ENCODE measurements at places on chromosomes 3 and 15.

DNA sequence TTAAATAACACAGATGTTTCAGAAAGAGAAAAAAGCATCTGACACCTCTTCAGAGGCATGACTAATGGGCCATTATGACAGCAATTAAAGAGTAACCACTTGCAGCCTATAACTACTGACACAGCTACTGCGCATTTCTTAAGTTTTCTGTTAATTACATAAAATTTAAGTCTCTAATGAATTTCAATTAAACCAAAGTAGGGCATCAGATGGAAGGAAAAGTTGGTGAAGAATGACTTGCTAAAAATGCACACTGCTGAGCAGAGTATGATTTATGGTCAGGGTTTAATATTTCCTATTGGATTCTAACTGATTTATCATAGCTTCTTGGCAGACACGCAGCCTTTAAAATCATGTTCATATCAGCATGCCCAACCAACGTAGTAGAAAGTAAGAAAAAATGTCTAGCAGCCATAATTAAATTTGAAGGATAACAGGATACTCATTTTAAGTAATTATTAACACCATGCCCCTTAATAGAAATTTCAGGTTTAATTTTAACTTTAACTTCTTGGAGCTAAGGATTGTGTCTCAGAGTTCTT, 140.0 kb downstream of the CBLB start:
- DNase-seq, result no peak

- no peak for DNase-seq
These were observed 119.6 kb downstream of the ABI3BP start for GRCh38 chr3:100873611-100874010.

GRCh38 chr3:46110701-46111493, 83.6 kb upstream of the XCR1 start:
- no peak for DNase-seq

DNA sequence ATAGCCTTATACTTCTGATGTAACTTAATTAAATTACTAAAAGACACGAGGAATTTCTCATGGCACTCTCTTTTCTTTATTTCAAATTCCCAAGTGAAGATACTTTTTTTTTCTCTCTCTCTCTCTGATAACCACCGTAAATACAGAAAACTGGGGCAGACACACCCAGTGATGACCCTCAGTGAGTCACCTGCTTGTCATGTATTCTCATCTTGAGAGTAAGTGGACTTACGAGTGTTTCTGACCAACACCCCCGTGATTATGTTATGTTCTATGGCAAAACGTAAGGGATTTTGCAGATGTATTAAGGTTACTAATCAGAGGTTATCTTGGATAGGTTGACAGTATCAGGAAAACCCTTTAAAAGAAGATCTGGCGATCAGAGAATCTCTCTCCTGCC, 348.8 kb upstream of the ZNF717 start:
- no peak for DNase-seq

DNA sequence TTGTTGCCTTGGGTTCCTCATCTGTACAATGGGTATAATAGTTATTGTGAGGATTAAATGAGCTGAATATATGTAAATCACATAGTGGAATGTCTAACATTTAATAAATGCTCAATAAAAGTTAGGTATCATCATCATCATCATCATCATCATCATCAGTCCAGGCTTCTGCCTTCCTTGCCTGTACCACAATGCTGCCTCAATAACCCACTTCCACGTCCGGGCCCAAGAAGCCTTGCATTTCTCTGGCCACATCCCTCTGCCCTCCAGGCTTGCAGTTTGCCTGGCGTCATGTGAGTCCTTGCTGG, 137.4 kb downstream of the THSD4 start:
- DNase-seq, result no peak

GRCh38 chr15:39908186-39908585, 11.9 kb downstream of the GPR176 start:
- no peak for DNase-seq

GRCh38 chr3:116958291-116958690, 248.7 kb downstream of the TUSC7 start:
- DNase-seq, result no peak

- DNase-seq, result no peak
These were observed 293.6 kb upstream of the ICE2 start for GRCh38 chr15:60772395-60773120.

DNA sequence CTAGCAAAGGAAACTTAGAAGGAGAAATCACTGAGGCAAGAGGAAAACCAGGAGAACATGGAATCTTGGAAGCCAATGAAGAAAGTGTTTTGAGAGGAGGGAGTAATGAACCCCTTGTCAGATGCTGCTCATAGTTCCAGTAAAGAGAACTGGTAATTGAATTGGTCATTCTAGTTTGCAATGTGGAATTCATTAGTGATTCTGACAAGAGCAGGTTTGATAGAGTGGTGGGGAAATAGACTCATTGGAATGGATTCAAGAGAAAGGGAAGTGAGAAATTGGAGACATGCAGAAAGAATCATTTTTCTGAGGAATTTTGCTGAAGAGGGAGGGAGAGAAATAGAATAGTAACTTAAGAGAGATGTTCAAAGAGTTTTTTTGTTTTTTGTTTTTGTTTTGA, 21.0 kb downstream of the GLCE start:
- no peak for DNase-seq

DNA sequence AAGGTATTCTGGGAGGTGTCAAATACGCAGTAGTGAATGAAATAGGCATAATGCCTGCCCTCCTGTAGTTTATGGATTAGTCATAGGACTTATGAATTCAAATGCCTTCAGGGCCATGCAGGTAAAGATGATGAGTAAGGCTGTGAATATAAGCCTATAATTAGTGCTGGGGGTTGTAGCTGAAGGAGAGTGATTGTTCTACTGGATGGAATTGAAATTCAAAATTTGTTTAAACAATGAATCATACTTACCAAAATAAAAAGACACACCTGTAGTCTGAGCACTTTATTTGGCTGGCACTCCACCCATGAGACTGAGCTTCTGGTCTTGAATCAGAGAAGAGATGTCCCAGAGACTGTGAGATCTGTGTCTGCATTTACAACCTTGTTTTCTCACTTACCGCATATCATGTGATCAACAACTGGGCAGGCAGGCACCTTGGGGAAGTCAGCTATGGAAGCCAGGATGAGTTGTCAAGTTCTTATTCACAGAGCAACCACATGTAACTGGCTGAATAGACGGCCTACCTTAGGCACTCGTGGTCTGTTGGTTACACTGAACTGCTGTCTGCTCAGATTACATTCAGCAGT, 291.8 kb downstream of the NAALADL2 start:
- no peak for DNase-seq

GRCh38 chr3:177976241-177976640, 560.0 kb upstream of the KCNMB2 start:
- DNase-seq, result no peak

- no peak for DNase-seq
These were observed 61.1 kb downstream of the GRIP2 start for GRCh38 chr3:14478956-14479550.

- DNase-seq, result no peak
These were observed 58.3 kb upstream of the MYZAP start for GRCh38 chr15:57533448-57533799.

DNA sequence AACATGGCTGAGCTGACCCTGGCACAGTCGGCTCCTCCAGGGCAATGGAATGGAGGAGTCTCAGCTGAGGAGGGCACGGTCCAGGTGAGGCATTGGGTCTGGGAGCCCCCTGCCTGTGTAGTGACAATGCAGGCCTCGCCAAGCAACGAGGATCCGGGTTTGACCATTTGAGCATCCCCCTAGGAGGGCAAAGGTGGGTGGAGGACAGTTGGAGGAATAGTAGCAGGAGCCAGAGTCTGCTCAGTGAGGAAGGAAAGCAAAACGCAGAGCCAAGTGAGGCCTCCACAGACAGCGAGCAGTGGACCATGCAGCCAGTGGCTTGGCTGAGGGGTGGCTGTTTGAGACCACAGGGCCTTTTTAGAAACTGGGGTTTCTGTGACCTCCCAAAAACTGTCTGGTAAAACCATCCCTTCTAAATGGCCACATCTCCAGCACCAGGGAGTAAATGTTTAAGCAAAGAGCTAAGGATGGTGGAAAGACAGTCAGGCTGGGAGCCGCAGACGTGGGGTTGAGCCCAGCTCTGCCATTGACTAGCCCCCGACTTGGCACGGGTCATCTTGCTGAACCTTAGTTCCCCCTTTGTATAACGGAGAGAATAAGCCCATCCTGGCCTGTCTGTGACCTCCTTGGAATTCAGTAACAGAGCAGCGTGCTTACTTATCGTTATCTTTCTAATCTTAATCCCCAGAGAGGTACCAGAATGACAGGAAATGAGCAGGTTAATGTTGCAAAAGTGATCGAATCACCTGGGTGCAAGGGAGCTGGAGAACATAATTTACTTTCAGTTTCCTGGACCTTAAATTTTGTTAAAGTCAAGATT, 46.8 kb downstream of the CMTM6 start:
- no peak for DNase-seq

DNA sequence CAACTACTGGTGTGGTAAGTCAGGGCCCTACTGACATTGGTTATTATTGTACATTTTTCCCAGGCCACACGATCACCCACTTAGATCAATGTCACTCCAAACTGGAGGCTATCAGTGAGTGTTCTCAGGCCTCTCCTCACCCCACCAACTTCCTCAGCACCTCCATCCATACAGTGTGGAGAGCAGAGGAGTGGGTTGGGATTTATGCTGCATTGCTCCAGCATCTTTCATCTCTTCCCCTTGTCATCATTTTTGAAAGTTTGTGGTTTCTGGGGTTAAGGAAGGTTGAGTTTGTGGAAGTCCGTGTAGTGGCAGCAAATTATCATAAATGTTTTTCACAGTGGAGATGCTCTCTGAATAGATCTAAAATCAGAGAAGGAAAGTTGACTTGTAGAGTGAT, 60.2 kb downstream of the TLNRD1 start:
- no peak for DNase-seq

- DNase-seq, result no peak
These were observed 516.7 kb downstream of the FOXP1 start for GRCh38 chr3:71066849-71067261.

- DNase-seq, result no peak
These were observed 6.2 kb downstream of the THSD4 start for GRCh38 chr15:71121442-71121841.

GRCh38 chr3:109644746-109645145, 307.4 kb upstream of the DPPA4 start:
- no peak for DNase-seq

- no peak for DNase-seq
These were observed 119.9 kb downstream of the MBNL1 start for GRCh38 chr3:152388631-152389030.

GRCh38 chr3:13657660-13658435, 108.9 kb downstream of the FBLN2 start:
- peak; percentile 79 for DNase-seq

- DNase-seq, result peak; percentile 90
These were observed at the start of gene TBC1D23 for GRCh38 chr3:100260685-100261484. TSS of gene TBC1D23 (plus strand) at chr3:100260992. CDS start at chr3:100261019, 27 bp downstream.

DNA sequence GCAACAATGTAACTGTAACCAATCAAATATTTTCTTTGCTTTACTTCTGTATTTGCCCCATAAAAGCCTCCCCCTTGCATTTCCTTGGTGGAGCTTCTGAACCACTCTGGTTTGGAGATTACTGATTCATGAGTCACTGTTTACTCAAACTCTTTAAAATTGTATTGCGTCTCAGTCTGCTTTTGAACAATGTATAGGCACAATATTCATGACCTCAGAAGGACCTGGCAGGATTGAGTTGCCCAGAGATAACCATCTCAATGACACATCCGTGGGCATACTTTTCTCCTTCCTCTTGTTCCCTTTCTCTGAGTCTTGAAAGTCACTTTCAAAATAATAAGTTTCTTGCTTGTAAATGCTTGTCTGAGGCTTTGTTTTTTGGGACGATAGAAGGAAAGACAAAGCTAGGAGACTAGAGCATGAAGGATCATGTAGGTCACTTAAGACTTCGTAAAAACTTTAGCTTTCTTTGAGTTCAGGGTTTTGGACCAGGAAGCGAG, 57.1 kb upstream of the POU1F1 start:
- no peak for DNase-seq

- peak; percentile 62 for DNase-seq
These were observed 19.6 kb downstream of the PLXNA1 start for GRCh38 chr3:127002195-127003174.

DNA sequence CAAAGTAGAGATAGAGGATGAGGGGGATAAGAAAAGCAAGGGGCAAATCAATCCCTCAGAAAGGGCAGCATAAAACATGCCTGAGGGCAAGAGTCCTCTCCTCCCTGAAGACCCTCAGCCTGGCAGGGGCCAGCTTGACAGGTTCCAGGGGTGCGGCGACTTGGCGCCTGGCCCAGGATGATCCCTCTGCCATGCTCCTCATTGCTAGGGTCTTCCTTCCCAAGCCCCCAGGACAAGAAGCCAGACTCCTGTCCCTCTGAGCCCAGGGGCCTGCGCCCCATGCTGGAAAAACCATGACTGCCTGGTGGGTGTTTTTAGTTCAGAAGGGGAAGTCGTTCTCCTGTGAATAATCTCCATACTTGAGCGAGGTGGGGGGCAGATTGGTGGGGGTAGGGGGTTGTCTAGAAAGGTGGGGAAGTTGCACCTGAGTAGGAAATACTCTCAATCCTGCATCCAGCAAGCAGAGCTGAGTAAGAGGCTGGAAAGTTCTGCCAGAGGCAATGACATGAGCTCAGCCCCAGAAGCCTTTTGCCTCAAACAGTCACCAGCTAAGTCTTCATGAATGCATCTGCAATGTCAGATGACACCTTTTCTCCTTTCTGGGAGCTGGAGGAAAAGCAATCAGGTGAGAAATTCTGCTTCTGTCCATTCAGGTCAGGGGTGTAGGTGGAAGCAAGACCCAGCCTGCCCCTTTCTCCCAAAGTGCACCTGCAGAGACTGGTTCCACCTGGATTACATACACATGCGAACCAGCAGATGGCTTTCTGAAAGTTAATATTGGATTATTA, 18.3 kb downstream of the SLC12A8 start:
- DNase-seq, result no peak

- no peak for DNase-seq
These were observed 49.1 kb downstream of the CA12 start for GRCh38 chr15:63332367-63333124.

DNA sequence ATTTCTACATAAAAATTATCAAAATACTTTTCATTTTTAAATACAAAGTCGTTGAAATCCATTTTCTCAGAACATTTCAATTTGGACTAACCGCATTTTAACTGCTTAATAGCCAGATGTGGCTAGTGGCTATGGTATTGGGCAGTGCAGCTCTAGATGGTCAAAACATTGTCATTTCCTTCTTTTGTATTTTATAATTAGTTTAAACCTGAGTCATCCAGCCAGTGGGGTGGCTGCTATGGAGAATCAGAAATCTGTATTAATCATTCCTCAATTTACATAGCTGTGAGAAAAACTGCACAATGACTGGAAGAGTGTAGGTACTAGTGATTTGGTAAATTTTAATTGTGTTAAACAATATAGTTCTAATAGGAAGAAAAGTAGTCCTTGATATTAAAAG, 245.3 kb downstream of the PDZRN3 start:
- no peak for DNase-seq

GRCh38 chr15:90497912-90498311, 31.8 kb upstream of the CRTC3 start:
- DNase-seq, result no peak

DNA sequence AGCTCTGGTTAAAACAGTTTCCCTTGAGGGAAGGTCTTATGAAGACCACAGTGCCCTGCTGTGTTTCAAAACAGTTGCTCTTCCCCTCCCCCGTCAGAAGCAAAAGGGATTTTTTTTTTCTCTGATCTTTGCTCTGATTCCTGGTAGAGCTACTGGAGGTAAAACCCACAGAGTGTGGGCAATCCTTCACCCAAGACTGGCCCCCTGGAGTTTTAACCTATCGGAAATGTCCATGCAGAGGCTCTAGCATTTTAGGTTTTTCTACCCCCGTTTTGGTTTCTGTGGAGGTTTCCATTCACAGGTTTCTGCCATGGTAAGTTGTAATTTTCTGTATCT, 27.7 kb downstream of the GRM2 start:
- no peak for DNase-seq

GRCh38 chr3:184337399-184337714, at the start of gene FAM131A:
TSS of gene FAM131A (plus strand) at chr3:184337600. CDS start at chr3:184337631, 31 bp downstream.
- DNase-seq, result no peak
